ENCODE measurements at places on chromosomes 6 and 20. TPM values are rescaled to one million over a fixed set of nuclear protein-coding genes. Genes with fewer than 3 reads are reported as not detected.

GRIK2 gene
- total RNA-seq, result 0.79 TPM

COL9A3 gene
- total RNA-seq, result 9.5 TPM

DNA sequence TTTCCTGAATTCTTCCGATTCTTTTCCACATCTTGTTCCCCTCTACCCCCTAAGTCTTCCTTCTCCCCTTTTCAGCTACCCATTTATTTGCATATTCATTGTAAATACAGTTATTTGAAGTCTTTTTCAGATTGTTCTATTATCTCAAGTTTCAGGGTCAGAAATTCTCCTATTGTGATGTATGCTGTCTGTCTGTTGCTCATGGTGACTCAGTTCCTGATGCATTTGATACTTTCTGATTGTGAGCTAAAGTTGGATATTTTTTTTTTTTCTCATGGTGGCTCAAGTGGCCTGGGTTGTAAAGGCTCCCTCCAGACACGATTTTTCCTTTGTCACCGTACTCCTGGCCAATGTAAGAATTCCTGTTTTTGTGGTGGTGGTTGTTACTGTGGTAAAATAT is 4.9 kb upstream of the PI16 start:
- DNase-seq, result no peak

DNA sequence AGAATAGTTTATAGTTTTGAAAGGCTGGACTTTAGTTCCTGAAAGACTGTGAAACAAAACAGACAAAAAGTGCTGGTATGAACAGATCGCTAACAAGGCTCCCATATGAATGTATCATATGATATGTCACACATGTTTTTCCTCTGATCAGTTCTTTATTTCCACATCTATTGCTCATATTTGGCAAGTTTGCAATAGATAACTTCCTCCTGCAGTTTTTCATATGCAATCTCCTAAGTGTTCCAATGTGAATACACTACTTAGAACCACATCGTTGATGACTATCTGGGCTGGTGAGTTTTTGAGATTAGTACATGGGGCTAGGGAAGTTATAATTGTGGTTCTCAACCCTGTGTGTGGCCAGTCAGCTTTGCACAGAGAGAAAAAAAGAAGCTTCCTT is 23.1 kb downstream of the CRYBG1 start:
- no peak for DNase-seq

DNA sequence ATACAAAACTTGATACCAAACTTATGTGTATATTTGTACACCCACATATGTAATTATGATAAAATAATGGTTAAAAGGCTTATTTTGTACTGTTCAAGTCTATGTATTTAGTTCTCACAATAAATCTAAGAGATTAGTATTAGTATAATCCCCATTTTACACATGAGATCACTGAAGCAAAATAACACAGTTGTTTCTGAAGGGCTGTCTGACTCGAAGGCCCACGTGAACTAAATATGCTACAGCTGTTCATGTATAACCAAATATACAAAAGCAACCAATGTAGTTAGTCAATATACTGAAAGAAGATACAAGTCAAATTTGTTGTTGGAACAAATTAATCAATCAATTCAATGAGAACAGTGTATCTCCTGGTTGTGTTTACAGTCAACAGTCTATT is 959.2 kb downstream of the EPHA7 start:
- no peak for DNase-seq

DNA sequence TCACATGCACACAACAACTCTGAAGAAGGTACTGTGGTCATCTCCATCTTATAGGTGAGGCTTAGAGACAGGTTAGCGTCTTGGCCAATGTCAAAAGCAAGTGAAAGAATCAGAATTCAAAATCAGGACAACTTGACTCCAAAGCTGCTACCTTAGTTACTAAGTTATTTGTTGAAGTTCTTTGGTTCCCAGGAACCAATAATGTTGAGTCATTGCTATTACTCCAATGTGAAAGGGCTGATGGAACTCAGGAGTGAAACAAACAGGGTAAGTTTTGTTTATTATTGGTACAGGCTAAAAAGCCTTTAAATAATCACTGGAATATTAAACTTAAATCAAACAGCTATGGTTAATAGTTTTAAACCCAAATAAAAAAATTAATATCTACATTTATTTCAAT is 111.1 kb downstream of the PDSS2 start:
- no peak for DNase-seq

GRCh38 chr6:108896111-108896661 is 48.0 kb downstream of the ARMC2 start:
- DNase-seq, result no peak

DNA sequence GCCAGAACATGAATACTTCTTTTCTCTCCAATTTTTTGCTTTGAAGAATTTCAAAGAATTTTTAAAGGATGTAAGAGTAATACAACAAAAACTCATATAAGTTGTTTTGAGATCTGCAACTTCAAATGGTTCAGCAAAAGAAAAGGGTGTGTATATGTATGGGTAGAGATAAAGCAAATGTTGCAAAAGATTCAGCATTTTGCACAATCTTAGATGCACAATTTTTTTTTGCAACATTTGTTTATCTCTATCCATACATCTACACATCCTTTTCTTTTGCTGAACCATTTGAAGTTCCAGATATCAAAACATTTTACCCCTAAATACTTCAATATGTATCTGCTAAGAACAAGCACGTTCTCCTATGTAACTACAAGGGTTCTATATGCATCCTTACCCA is 47.4 kb upstream of the FAM83C start:
- DNase-seq, result no peak

GRCh38 chr6:68993911-68994310 is 358.8 kb downstream of the ADGRB3 start:
- no peak for DNase-seq

- no peak for DNase-seq
Measured at GRCh38 chr6:117118490-117118889, 146.9 kb upstream of the VGLL2 start.
